ENCODE measurements at places on chromosomes 13 and 19.
A peak's percentile ranks its signal among the peaks of the same experiment; 100 is the strongest.

- DNase-seq: no peak
These were observed 382.9 kb downstream of the KCTD12 start for GRCh38 chr13:76503291-76503690.

GRCh38 chr19:56690670-56691069 is 19.1 kb upstream of the ZNF835 start:
- no peak for DNase-seq

DNA sequence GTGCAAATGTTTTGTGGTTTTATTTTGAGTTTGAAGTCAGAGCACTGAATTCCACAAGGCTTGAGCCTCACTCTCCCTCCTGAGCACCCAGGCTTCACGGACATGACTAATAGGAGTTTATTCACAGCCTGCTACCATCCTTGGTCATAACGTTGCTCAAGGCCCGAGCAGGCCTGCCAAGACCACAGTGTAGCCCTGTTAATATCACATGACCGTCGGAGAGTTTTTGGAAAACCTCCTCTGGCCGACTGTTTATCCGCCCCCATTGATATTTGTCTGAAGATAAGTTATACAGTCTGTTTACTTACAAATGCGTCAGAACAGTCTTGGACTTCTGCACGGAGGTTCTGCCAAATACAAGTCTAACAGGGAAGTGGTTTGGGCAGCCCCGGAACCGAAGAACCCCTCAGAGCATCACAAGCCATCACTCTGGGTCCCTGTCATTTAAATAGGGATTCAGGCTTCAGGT is 89.9 kb downstream of the COL4A2 start:
- peak; percentile 97 for DNase-seq

GRCh38 chr13:44266305-44266704 is 107.3 kb upstream of the SERP2 start:
- no peak for DNase-seq

DNA sequence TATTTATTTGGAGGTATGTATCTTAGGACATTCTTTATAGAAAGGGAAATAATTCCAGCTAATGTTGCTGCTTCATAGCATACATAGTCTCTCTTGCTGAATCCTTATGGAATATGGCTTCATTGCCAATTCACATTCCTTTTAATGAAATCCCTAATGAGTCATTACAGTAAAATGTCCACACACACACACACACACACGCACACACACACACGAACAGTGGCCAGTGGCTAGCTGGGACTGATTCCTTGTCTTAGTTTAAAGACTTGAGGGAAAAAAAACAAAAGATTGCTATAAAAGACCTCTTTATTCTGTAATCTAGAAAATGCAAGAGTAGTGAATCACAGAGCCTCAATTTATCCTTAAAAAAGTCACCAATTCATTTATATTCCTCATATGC is 301.6 kb downstream of the SLITRK6 start:
- peak; percentile 88 for DNase-seq

GRCh38 chr13:60538566-60538965 is 141.5 kb downstream of the TDRD3 start:
- no peak for DNase-seq

GRCh38 chr13:49951754-49952535 is 15.8 kb upstream of the SPRYD7 start:
- DNase-seq: no peak

DNA sequence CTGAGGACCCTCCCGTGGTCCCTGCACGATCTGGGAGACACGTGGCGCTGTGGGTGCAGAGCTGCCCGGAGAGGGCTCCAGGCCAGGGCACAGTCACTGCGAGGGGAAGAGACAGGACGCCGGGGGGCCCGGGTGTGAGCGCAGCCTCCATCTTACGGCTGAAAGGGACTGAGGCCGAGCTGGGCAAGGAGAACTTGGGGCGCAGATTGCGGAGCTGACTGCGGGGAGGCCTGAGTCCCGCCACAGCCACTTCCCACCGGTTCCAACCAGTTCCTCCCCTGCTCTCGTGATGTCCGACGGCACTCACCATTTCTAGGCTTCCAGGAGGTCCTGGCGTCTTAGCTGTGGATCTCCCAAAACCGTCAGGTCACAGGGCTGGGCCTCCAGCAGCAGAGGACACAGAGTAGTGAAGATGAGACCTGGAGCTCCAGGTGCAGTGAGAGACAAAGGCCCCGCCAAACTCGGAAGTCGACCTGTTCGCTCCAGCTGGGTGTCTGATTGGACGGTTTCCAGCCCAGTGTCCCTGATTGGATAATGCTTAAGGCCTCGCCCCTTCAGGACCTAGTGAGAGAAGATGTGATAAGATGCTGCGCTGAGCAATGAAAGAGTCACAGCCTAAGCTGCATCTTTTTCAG is 4.8 kb upstream of the ZNF253 start:
- no peak for DNase-seq

DNA sequence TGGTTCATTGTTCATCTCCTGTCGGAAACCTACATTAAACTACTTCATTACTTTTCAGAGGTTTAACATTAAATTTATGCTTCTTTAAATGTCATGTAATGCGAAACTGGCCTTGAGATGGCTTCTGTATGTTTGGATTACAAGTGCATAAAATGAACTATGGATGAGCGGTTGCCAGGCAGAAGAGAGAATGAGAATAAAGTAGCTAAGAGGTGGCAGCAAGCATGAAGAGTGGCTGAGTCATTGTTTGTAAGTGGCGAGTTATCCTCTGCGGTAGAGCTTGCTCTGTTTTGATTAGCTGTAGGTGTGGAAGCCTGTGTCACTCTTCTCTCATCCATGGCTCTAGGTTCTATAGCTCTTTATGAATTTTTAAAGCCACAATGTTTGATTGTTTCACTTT is 1139.6 kb upstream of the PCDH9 start:
- DNase-seq: no peak

GRCh38 chr19:41995959-41996797 is 2.1 kb upstream of the ATP1A3 start:
- no peak for DNase-seq

- no peak for DNase-seq
These were observed 17.5 kb downstream of the MIPEP start for GRCh38 chr13:23871616-23872220.

DNA sequence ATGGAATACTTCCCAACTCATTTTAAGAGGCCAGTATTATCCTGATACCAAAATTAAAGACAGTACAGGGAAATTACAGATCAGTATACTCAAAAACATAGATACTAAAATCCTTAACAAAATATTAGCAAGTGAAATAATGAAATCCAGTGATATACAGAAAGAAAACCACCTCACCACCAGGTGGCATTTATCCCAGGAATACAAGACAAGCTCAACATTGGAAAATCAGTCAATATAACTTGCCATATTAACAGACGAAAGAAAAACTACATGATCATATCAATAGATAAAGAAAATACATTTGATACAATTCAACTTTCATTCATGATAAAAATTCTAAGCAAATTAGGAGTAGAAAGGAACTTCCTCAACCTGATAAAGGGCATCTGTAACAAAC is 6.7 kb upstream of the GNA15 start:
- DNase-seq: peak; percentile 38

- peak; percentile 88 for DNase-seq
These were observed 19.3 kb upstream of the RASA3 start for GRCh38 chr13:114151565-114152284.

DNA sequence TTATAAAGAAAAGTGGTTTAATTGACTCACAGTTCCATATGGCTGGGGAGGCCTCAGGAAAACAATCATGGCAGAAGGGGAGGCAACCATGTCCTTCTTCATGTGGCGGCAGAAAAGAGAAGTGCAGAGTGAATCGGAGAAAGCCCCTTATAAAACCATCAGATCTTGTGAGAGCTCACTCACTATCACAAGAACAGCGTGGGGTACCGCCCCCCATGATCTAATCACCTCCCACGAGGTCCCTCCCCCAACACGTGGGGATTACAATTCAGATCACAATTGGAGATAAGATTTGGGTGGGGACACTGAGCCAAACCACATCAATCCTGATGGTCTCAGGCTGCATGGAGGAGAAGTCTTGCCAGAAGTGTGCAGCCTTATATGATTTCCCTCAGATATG is 26.0 kb downstream of the TM9SF2 start:
- DNase-seq: no peak

DNA sequence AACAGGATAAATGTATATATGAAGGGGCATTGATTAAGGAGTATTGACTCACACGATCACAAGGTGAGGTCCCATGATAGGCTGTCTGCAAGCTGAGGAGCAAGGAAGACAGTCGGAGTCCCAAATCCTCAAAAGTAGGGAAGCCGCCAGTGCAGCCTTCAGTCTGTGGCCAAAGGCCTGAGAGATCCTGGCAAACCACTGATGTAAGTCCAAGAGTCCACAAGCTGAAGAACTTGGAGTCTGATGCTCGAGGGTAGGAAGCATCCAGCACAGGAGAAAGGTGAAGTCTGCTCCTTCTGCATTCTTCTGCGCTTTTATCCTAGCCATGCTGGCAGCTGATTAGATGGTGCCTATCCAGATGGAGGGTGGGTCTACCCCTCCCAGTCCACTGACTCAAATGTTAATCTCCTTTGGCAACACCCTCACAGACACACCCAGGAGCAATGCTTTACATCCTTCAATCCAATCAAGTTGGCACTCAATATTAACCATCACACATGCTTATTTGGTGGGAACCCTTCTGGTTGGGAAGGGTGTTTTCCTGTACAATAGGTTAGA is 55.1 kb downstream of the SLAIN1 start:
- DNase-seq: no peak

DNA sequence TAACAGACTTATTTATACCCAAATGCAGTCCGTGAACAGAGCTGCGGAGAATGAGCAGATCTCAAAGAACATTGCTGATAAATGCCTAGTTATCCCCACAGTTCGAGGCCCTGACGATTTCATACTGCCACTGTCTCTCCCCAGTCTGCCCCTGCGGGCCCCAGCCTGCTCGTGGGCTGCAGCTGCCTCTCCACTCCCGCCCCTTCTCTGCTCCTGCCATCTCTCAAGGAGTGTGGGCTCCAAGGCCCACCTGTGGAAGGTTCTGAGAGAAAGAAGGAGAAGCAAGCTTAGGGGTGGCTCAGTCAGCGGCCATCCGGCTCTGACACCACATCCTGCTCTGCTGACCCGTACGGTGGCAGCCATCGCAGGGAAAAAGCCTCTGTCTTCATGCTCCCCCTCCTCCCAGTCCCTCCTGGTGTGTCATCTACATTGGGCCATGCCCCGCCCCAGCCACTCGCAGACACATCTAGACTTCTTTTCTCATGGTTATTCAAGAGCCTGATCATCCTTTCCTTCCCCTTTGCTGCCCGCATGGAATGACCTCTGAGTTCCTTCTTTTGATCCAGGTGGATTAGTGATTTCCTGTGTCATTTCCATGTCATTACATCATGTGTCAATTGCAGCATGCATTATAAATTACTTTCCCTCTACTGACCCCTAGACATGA is 52.0 kb downstream of the EPS15L1 start:
- no peak for DNase-seq

- DNase-seq: no peak
These were observed 30.4 kb upstream of the TIMM44 start for GRCh38 chr19:7973883-7974282.

- DNase-seq: no peak
These were observed 328.2 kb upstream of the DACH1 start for GRCh38 chr13:72195044-72195704.

DNA sequence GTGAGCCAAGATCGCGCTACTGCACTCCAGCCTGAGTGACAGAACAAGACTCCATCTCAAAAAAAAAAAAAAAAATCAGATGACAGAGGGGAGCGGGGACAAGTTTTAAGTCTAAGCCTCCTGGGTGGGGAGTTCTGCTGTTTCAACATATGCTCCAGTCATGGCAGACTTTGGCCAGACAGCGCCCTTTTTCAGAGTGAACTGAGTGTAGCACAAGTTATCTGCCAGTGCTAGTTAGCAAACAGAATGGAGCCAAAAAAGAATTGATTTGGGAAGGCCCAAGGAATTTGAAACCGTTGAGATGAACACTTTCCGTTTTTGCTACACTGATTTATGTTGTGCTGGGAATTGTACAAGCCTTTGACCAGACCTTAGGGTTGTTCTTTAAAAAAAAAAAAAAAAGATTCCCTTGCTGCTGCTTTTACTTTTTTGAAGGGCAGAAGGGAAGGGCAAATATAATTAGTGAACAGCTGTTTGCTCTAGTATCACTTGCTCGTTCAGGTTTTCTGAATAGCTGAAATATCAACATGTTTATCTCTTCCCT is 5.7 kb downstream of the ACTN4 start:
- DNase-seq: peak; percentile 69

- peak; percentile 80 for DNase-seq
These were observed at the start of gene GPATCH1 for GRCh38 chr19:33080761-33081681. Gene GPATCH1, plus strand, starts transcription at chr19:33081181. Its CDS starts 13 bp downstream, at chr19:33081194.

DNA sequence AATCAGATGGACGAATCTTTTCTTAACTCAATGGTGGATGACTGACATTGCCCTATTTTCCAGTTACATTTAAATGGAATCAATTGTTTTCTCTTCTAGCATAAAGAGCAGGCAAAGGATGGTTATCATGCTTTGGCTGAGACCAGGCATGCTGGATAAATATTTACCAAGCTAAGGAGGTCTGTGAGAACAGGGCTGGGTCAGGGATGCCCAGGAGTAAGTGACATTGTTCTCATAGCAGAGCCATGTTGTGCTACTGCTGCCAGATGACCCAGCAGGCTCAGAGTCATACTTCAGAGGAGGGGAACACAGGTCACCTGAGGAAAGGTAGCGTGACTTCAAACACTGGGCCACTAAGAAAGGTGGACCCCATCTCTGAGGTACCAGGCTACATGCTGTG is 116.0 kb upstream of the RNF113B start:
- DNase-seq: no peak
